ENCODE measurements at places on chromosomes 7 and 10.

DNA sequence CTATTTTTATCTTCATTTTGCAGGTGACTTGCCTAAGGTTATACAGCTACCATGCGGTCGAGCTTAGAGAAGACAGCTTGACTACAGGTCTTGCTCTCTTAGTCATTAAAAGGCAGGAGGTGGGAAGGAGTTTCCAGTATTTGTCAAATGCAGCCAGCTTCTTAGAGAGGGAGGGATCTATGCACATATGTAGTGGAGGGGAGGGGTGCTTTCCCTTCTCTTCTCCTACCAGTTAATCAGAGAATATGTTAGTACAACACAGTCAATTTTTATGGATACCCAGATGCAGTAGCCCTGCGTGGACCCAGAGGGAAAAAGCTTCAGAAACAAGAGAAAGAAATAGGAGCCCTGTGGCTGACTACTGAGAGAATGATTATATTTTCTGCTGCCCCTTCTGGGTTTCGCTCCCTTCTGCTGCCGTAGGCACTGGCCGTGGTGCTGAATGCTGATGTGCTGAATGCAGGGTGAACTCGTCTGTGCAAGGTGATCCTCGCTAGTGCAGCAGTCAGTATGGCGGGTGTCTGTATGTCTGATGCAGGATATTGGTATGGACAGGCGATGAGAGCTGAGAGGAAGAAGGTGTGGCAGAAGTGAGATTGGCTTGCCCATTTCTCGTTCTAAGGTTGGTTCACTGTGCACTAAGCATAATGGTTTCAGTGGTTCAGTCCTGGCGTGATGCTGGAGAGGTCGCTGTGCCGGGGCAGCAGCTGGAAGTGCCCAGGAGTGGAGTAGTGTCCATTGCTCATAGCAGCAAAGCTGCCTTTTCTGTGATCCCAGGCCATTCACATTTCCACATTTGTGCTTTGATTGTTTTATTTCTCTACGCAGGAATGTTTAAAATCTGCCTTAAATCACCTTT lies 189.2 kb upstream of the PODXL start:
- peak; percentile 85 for DNase-seq

DNA sequence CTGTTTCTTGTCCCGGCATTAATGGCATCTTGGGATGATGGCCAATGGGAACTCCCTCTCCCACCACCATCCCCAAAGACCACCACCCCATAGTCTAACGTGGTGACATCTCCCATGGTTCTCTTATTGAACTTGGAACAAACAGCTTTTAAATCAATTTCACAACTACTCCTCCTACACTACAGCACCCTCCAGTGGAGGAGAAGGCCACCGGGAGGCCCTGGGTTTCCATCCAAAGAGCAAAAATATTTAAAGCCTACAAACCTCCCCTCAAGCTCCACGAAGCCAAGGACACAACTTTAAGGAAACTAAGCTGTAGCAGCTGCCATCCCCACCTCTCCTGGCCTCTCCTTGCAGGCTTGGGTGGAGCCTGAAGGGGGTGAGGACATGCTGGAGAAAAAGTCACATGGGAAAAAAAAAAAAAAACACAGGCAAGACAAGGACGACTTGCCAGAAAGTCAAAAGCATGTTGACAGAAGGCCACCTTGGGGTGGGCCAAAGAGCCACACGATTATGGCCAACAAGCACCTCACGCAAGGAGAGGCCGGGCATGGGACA lies 94.0 kb upstream of the LANCL2 start:
- no peak for DNase-seq

- no peak for DNase-seq
Observed at GRCh38 chr10:29920408-29921070, 138.8 kb downstream of the JCAD start.

DNA sequence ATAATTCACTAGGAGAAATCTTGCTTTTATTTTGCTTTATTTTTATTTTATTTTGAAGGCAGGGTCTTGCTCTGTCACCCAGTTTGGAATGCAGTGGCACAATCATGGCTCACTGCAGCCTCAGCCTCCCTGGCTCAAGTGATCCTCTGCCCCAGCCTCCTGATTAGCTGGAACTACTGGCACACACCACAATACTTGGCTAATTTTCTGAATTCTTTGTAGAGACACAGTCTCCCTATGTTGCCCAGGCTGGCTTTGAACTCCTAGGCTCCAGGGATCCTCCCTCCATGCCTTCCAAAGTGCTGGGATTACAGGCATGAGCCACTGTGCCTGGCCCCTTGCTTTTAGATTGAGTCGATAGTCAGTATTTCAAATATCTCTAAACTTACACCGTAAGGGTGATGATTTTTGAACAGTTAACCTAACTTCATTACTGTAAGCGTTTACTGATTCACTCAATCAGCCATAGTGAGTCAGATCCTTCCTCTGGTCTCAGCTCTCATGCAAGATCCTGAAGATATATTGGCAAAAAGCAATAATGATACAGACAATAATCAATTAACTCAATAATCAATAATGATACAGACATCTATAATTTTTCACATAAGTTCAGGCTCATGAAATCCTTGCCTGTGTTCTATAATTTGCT lies 239.5 kb downstream of the KIAA1217 start:
- no peak for DNase-seq

GRCh38 chr10:30870896-30871295 lies 160.8 kb downstream of the ZNF438 start:
- no peak for DNase-seq

DNA sequence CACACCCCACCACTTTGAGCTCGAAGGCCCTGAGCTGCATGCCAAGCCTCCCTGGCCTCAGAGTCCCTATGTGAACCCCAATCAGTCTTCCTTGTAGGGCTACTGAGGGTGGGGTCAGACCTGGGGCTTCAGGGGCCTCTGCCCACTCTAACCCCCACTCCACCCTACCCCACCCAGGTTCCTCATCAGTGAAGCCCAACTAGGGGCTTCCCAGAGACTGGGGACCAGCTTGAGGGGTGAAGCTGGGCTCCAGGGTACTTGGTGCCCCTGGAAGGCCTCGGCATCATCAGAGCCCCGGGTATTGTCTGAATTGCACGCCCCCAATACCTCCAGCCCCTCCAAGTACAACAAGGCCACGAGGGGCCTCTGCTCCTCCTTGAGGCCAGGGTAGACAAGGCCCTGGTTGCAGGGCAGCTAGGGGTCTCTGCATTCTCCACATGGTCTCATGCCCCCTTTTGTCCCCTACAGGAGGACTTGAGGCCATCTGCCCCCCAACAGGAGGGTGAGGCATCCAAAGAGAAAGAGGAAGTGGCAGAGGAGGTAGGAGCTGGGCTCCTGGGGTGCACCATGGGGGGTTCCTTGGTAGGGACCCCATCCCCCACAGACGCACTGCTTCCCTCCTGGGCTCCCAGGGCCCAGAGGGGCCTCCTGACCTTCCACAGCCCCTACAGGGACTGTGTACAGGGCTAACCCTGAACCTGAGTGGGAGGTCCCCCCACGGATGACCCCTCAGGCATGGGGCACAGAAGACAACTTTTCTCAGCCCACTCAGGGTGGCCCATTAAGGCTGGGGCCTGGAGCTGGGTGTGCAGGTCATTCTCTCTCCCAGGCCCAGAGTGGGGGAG lies 4.0 kb downstream of the SNCG start:
- no peak for DNase-seq

DNA sequence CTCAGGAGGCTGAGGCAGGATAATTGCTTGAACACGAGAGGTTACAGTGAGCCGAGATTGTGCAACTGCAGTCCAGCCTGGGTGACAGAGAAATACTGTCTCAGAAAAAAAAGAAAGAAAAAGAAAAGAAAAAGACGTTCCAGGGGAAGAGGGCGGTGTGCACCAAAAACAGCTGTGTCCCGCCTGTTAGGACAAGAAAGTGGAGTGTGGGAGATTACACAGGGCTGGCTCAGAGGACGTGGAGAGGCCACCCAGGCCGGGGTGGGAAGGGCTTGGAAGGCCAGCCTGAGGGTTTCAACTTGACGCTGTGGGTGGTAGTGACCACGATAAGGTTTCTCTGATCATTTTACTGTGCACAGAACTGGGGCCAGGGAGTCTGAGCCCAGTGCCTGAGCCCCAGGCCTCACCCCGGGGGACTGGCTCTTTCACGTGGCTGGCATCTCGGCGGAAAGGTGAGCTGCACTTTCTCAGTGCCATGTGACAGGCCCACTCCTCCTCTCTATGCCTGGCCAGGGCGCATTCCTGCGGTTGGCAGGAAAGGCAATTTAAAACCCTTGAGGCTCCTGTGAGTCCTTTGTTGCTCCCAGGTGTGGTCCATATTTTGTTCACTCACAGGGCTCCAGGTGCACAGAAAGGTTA lies 13.9 kb downstream of the RHBDD2 start:
- DNase-seq = no peak

DNA sequence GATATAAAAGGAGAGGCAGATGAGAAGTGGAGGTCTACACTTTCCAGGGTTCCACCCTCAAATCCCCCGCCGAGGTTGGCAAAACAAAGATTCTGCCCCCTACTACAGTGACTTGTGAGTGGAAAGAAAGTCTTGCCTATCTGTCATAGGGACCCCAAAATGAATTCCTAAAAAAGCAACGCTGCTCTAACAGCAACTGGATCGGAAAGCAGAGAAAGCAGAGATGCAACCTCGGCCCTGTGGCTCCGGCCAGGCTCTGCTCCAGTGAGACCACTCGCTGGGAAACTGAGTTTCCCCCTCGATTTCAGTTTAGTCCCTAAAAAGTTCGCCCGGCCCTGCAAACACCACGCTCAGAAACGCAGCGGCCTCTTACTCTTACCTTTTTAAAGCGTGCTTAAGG lies 297.9 kb upstream of the NFE2L3 start:
- DNase-seq = no peak

DNA sequence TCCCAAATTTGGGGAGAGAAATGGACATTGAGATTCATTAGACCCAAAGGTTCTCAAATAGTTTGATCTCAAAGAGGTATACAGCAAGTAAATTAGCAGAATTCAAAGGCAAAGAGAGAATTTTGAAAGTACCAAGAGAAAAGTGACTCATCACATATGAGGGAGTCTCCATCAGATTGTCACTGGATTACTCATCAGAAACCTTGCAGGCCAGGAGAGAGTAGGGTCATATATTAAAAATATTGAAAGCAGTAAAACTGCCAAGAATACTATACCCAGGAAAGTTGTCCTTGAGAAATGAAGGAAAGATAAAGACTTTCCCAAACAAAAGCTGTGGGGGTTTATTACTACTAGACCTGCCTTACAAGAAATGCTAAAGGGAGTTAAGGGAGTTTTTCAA lies 140.6 kb downstream of the TMEM168 start:
- no peak for DNase-seq

DNA sequence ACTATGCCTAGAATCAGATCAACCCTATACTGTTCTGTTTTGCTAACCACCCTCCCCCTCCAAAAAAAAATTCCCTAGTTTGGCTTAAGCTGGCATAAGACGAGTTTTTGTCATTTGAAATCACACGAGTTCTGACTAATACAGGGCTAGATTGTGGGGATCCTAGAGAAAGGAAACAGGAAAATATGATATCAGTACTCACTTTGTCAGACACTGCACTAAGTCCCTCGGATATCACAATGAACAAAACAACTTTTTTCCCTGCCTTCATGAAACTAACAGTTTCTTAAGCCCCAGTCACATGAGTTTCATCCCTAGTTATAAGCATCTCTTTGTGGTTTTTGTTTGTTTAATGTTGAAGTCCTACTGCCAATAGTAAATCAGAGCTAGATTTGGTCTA lies 118.5 kb downstream of the ITGB8 start:
- DNase-seq = no peak

DNA sequence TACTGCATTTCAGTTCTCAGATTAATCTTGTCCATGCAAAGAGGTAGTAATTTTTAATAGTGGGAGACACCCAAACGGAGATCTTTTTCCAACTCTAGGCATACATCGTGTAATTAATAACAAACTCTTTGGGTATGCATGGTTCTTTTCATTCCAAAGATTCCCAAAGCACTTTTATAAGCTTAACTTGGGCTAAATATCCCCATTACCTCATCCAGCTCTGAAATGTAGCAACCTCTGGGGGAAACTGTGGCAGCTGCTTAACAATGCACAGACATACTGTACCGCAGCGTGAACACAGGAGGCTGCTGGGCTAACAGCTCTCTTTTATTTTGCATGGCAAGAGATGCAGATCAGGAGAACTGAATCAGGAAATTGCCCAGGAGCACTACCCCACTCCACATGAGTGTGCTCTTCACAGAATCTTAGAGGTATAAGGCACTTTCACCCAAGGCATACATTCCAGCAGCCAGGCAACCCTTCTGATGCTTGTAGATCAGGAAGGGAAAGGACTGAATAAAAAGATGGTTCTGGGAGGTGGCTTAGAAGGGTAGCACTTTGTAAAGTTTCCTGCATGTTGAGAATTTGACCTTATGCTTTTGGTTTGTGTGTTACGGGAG lies 114.4 kb upstream of the GLI3 start:
- no peak for DNase-seq

DNA sequence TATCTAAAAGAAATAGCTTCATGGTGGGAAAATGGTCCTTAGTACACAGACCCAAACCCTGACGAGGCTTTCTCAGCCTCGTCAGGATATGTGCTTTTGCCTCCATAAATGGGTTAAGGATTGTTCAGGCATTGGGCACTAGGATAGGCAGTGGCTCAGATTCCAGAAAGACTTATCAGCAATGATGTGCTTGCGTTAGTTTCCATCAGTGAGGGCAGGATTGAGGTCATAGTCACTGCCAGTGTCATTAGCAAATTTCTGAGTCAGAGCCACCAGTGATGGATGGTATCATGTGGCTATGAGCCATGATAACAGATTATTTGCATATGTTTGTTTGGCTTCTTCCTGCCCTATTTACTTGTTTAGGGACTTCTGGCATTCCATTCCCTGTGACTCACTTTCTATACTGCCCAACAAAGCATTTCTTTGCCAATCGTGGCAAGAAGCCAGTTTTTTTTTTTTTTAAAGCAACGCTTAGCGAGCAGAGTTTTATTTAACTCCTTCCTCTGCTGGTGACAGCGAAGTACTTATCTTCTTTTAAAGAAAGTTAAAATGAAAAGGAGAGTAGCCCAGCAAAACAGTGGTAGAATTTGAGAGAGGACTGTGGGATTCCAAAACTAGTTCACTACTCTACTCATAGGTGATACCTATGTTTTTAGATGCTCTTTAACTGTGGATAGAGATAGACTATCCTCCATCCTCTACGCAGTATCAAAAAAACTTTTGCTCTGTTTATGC lies 44.4 kb downstream of the MYPN start:
- no peak for DNase-seq

- no peak for DNase-seq
Observed at GRCh38 chr7:64628192-64628591, 37.7 kb upstream of the ZNF107 start.

DNA sequence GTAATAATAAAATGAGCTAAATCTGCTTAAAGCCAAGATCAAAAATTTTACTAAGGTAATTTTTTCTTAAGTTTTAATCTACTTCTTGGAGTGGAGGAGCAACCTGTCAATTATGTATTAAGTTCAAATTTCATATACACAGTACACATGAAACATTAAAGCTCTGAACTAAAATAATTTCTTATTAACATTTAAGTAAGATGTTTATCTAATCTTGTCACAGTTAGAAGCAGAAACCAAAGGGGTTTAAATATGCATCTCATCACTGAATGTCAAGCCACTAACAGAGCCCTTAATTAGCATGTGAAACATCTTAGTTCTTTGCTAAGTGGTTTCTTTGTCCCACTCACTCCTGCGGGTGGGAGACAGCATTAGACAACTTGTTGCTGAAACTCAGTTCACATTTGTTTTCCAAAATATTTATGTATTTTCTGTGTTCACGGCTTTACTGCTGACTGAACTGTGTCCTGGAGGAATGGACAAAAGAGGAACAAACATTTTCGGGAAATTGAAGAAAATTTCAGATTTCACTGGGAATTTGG lies 130.9 kb upstream of the MBL2 start:
- DNase-seq = no peak

GRCh38 chr7:94251-94801 lies 98.0 kb upstream of the FAM20C start:
- no peak for DNase-seq

Measured in nephron progenitor cell (in vitro differentiated cells).